ENCODE measurements at places on chromosomes 3 and 15.

DNA sequence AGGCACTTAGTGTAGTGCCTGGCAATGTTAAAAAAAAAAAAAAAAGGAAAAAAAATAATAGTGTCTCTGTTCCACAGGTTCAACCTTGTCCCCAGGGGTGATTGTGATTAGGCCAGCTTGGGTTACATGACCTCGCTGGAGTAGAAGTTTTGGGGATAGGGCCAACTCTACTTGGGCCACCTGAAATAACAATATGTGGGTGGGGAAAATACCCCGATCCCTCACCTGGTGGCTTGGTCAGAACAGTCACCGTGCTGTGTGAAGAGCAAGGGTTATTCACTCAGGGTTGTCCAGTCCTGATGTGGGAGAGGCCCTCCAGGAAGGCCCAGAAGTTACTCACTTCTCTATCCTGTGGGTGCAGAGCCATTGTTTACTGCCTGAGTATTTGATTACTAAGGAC lies 19.5 kb downstream of the XYLB start:
- no peak for DNase-seq

GRCh38 chr3:101166150-101166549 lies 154.2 kb downstream of the IMPG2 start:
- DNase-seq: no peak

- peak; percentile 26 for DNase-seq
Observed at GRCh38 chr15:52171386-52171785, 19.8 kb downstream of the GNB5 start.

GRCh38 chr3:151230646-151231045 lies 27.6 kb upstream of the GPR171 start:
- no peak for DNase-seq

DNA sequence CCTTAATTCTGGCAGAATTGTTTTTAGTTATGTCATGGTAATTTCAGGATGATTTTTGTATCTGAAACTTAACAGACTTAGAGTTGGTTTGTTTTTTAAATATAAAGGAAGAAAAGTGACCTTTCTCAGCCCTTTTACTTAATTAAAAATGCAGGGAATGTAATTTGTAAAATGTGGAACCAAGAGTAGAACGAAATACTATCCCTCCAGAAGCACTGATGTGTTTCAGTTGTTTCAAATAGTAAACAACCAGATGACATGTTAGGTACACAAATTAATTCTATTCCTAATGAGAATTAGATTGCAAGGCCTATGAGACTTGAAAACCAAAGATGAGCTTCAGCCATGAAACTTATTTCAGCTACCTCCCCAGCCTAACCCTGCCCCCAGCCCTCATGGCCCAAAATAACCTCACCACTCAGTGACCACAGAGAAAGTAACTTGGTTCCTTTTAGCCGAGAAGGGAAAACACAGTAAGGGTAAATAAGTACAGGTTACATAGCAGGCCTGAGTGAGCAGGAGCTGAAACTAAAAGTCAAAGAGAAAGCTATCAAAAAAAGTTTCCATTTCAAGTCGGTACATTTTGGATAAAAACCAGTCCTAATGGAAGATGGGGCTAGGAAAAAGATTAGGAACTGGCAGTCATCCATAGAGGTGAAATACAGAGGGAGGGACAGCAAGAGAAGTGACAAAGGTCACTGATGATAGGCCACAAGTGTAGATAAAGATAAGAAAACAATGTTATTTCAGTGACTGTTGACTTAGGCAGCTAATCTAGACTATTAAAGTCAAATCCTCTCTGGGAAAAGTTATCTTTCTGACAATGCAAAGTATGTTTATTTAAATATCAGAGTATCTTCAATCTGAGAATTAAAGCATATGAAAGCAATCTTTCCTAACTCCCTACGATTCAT lies 23.2 kb downstream of the SENP8 start:
- no peak for DNase-seq

DNA sequence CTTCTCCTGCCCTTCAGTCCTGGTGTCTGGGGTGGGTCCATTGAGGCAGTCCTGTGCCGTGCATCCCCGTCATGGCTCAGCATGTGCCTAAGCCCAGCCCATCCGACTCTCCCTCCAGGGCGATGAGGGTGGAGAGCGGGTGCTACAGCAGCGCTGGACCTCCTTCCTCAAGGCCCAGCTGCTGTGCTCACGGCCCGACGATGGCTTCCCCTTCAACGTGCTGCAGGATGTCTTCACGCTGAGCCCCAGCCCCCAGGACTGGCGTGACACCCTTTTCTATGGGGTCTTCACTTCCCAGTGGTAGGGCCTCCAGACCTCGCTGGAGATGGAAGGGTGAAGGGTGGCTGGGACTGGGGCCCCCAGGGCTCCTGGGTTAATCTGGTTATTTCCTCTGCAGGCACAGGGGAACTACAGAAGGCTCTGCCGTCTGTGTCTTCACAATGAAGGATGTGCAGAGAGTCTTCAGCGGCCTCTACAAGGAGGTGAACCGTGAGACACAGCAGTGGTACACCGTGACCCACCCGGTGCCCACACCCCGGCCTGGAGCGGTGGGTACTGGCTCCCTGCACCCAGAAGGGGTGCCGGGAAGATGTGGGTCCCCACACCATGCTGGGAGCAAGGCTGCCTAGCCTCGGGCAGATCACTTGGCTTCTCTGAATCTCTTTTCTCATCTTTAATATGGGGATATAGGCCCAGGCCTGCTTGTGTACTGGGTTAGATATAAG lies 10.1 kb downstream of the CIB1 start:
- DNase-seq: no peak

DNA sequence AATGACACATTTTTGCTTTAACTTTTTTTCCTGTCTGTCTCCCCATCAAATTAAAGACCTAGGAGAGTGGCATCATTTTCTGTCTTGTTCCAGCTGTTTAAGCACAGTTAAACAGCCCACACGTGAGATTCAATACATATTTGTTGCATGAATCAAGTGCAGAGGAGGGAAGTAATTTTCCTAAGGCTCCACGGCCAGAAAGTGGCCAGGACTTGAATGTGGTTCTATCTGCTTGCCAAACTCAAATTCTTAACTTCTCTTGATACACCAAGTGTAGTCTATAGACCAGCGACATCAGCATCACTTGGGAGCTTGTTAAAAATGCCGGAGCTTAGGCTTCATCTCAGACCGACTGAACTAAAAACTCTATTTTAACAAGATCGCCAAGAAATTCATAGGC lies 724.8 kb upstream of the CFAP20DC start:
- DNase-seq: peak; percentile 69

DNA sequence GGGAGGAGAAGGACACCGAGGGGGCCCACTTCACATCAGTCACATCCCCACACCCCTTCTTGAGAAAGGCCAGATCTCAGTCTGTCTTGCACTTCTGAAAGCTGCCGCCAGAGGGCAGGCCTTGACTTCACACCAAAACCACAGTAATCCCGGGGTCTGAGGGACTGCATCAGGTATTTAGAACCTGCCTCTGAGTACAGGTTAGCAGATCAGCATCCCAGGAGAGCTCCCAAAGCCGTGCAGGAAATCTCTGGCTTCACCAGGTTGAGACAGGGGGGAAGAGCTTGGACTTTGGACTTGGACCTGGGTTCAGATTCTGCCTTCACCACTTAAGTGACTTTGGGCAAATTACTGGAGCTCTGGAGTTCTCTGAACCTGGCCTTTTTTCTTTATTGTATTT lies 50.3 kb downstream of the LHFPL4 start:
- DNase-seq: peak; percentile 67

DNA sequence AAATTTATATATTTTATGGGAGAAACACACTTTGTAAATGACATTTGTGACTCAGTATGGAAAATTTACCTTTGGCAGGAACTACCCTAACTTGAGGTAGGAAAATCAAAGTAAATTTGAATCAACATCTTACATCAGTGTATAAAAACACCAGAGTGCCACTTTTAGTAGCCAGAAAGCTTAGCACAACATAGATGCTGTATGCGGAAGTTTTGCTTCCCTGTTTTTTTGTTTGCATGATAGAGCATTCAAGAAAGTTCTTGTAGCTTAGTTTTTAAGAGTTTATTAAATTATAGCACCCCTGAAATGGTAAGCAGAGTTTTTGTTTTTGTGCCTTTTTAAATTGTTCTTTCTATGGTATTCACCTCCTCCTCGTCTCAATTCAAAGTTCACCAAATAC lies 120.8 kb upstream of the RAP2B start:
- DNase-seq: no peak

- no peak for DNase-seq
Observed at GRCh38 chr15:29093065-29093435, 176.6 kb downstream of the NSMCE3 start.

- DNase-seq: no peak
Observed at GRCh38 chr3:119817071-119817470, 35.2 kb downstream of the NR1I2 start.

GRCh38 chr3:39519554-39520288 lies 52.2 kb downstream of the MOBP start:
- no peak for DNase-seq

GRCh38 chr3:175326041-175326440 lies 466.9 kb downstream of the NAALADL2 start:
- no peak for DNase-seq

GRCh38 chr3:63047068-63047467 lies 171.9 kb upstream of the CADPS start:
- no peak for DNase-seq

- no peak for DNase-seq
Observed at GRCh38 chr15:66909381-66909890, 156.0 kb upstream of the SMAD3 start.

DNA sequence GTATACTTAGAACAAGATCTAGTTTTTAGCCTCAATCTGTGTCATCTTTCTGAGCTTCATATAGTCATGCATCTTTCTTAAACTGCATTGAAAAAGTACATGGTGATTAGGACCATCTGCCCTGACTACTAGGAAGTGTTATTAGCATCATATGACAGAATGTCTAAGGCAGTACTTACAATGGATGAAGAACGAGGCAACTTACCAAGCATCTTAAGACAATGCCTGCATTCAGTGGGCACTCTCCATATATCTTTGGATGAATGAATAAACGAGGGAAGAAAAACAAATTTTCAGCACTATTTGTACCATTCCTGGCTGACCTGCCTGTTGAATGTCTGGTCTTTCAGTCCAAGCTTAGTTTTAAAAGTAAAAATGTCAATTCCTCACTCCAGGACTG lies 185.4 kb upstream of the EPHA3 start:
- DNase-seq: no peak

DNA sequence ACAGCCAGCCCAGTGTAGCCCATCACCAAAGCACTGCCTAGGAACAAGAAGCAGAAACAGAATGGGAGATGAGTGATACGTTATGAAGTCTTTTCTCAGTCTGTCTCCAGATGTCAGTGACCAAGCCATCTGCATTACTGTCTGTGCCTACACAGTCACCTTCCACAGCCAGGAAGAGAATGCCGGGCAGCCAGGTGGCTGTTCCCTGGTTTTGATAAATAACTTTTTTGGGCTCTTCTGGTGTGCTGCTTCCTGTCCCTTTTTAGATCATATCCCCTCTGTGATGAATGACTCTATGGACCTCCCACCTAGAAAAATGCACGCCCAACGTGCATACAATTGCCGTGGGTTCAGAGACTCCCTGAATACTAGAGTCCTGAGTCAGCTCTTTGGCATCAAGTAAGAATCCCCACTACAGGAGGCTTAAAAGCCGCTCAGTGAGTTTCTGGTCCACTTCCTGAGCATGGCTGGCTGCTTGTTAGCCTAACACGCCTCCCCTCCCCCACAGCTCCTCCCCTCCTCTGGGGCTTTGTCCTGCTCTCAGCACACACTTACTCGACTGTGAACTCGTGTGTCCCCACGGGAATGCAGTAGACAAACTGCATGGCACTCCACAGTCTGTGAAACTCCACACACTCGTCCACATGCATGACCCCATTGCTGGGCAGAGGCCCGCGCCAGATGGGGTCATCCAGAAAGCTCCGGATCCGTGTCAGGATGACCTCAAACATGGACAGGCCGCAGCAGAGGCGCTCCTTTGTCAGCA lies 34.7 kb downstream of the NIPA2 start:
- DNase-seq: peak; percentile 67

DNA sequence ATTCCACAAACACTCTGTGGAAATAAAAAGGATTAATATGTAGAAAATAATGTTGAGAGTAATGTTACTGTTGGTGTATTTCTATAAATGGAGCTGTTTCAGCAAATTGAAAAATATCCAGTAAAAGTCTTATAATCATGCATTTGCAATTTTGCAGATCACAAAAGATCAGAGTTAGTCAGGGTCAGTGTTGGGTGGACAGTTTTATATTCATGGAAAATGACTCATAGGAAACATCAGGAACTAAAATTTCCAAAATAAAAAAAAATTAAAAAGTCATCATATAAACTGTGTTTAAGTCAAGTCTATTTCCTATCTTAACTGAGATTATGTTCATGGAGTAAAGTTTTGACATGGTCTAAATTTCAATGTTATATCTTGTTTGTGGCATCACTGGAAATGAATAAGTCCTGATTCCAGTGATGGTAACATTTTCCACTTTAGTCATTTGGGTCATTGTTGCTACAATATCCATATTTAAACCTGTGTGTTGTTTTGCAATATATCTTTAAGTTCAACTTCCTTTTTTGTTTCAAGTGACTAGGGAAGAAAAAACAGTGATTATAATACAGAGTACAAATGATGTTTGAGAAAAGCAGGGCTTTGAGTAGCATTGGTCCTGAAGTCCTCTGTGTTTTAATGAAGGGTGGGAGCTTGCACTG lies 37.8 kb downstream of the MITF start:
- no peak for DNase-seq

DNA sequence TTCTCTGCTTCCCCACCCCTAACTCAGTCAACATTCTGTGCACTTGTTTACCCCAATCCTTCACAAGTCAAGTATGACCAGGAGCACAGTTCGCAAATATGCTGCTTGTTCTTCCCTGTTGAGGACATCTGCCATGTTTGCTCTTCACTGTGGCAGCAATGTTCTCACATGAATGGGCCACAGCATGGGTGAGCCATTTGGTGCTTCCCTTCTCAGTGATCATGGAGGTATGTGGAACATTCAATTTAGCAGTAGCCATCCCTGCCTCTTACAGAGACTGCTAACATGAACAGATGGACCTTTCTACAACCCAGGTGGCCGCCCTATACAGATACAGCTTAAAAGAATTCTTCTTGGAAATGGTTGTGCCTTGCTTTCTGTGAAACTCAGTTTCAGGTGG lies 660.1 kb upstream of the SGO1 start:
- no peak for DNase-seq

DNA sequence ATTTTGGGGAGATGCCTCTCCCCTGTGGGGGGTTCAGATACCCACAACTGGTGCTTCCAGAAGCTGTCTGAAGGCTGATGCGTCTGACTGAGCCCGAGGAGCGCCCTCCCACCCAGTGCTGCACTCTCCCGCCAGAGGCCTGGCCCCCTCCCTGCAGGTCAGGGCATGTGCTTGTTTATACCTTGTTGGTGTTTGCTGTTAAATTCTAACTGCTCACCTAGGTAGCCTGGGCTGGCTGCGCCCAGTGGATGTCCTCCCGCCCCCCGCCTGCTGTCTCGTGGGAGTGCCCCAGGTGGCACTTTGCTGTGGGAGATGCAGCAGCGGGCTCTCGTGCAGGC lies 12.9 kb downstream of the KLF13 start:
- DNase-seq: no peak

DNA sequence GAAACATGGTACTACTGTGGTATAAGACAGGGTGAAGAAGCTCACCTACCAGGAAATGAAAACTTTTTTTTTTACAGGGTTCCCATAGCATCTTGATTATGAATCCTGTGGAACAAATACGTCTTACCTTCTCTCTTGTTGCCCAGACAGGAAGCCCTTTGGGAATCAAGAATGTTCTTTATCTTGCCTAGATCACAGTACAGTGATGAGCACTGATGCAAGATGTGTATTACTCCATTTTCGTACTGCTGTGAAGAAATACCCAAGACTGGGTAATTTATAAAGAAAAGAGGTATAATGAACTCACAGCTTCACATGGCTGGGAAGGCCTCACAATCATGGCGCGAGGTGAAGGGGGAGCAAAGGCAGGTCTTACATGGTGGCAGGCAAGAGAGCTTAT lies 281.3 kb downstream of the UBE2E2 start:
- DNase-seq: no peak

GRCh38 chr3:13717222-13717895 lies 162.5 kb downstream of the WNT7A start:
- no peak for DNase-seq
